T-helper 1 cell (primary cell): ENCODE measurements at places on chromosomes 13 and 19.

GRCh38 chr13:30810261-30810701 lies 74.9 kb downstream of the ALOX5AP start:
- no peak for DNase-seq

- no peak for DNase-seq
Measured at GRCh38 chr13:44249431-44249836, 124.2 kb upstream of the SERP2 start.

- DNase-seq: no peak
Measured at GRCh38 chr13:43021926-43022670, 1.3 kb upstream of the DNAJC15 start.

- DNase-seq: no peak
Measured at GRCh38 chr19:10005632-10006334, 4.5 kb downstream of the COL5A3 start.

DNA sequence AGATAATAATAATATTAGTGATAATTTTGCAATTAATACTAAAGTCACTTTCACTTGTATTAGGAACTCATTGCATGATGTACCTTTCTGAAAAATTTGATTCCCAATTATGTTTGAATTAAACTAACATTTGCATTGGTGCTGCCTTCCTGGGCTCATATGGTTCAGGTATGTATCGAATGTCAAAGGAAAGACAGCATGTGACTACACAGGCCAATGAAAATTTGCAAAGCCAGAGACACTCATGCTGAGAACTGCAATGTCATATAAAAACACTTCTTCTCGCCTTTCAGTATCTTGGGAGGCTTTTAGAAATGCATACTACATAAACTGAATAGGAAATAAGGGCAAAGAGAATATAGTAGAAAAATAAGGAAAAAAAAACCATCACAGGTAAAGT lies 44.3 kb downstream of the RAP2A start:
- DNase-seq: no peak

DNA sequence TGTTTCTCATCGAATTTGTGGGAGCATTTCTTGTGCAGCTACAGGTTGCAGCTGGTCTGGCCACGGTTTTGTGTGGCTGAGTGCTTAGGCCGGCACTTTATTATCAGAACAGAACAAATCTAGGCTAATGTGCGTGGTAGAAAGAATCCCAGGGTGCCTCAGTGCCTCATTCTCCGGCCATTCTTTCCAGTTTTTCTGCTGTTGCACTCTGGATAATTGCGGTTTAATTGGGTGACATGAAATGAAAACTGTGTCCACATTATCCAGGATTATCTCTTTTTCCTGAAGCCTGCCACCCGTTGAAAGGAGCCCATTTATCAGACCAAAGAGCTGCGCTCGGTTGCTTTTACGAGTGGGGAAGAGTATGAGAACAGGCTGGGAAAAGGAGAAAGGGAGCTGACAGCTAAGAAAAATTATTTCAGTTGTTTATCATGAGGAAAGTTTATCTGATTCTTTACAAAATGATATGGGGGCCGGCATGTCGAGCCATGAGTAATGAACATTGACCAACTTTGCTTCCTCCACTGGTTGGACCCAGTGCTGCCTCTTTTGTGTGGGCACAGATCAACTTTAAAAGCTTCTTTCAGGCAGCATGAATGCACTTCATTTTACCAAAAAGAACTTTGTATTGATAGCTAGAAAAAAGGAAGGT lies 117.0 kb upstream of the SOX21 start:
- no peak for DNase-seq

DNA sequence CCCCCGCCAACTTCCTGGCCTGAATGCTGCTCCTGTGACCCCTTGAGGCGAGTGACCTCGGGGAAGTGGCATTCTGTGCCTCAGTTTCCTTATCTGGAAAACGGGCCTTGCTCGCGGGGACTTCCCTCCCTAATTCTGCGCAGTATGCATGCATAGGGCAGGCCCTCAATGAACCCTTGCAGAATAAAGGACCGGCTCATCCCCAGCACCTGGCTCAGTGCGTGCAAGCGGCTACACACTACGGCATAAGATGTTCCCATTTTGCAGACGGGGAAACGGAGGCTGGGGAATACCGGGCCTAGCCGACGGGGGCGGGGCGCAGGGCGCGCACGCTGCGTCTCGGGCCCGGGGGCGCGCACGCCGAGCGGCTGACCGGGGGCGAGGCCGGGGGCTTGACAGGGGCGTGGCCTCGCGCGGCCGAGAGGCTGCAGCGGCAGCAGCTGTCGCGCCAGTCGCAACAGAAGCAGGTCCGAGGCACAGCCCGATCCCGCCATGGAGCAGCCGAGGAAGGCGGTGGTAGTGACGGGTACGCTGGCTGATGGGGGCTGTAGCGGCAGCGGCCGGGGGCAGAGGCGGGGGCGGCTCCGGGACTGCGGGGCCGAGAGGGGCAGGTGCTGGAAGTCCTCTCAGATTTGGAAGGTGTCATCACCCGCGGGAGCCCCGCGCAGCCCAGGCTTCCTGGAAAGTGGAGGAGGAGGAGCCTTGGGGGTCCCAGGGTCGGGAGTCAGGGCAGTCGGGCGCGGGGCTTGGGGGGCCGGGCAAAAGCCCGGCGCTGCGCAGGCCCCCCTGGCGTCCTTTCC lies at the start of gene PGPEP1:
TSS of gene PGPEP1 (plus strand) at position 409 of the 800 bp plus-strand sequence. CDS start at position 493, 84 bp downstream.
- DNase-seq: peak; percentile 32

DNA sequence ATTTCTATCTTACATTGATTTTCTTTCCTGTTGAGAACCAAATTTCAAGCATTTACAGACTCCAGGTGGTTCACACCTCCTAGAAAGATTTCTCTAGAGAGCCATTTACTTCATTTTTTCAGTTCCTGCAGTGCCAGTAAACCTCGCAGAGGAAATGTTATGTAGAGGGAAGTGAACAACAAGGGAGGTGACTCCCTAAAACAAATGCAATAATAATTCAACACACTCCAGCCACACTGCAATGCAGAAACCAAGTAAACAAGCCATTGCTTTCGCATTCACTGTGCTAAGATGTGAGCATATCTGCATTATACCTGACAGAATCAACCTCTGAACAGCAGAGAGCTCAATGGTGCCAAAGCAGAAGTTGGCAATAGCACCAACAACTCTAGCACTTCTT lies 215.1 kb downstream of the RBM26 start:
- DNase-seq: no peak

- DNase-seq: no peak
Measured at GRCh38 chr13:100535426-100536135, 53.0 kb downstream of the GGACT start.

DNA sequence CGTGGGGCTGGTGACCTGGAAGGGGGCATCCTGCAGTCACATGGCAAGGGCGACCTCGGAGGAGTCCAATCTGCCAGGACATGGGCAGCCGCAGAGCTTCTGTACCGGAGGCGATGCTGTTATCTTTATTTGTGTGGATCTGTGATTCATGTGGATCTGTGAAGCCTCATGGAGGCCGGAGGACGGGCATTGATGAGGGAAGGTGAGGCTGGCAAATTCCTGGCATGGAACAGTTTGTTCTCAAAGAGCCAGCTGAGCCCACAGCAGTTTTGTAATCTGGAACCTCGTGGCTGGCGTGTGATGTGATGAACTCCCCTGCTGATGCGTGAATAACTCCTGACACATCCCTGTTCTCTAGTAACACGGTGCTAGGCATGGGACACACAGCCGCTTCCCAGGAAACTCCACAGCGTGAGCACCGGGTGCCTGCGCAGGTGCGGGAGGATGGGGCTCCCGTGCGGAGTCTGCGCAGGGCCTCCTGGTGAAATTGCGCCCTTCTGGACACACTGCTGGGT lies 40.4 kb downstream of the ATP11A start:
- no peak for DNase-seq

- DNase-seq: no peak
Measured at GRCh38 chr13:41955605-41956004, 5.3 kb downstream of the VWA8 start.

DNA sequence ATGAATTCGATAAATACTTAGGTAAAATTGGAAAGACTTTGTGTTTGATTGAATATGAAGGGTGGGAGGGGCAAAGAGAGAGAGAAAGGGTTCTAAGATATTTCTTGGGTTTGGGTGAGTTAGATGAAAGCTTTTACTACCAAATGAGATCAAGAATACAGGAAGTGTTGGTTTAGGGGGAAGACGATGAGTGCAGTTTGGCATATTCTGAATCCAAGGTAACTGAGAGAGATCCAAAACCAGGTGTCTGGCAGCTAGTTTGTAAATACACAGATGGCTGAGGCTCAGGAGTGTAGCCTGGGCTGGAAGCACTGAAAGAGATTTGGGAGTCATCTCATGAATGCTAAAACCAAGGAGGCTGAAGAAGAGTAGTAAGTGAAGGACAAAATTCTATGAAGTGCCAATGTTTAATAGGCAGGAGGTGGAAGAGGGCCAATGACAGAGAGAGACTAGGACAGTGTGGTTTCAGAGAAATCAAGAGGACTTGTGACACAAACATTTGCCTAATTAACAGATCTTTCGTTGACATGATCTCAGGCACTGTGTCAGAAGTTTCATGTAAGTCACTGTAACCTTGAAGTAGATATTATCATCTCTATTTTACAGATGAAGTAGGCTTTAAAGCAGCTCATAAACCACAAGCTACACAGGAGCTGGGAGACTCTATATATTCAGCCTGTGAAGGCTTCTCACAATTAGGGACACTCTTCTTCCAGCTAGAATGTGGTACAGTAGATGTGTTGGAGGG lies 70.2 kb upstream of the ZDHHC20 start:
- DNase-seq: no peak

GRCh38 chr13:93079294-93079693 lies 147.3 kb upstream of the GPC6 start:
- no peak for DNase-seq

DNA sequence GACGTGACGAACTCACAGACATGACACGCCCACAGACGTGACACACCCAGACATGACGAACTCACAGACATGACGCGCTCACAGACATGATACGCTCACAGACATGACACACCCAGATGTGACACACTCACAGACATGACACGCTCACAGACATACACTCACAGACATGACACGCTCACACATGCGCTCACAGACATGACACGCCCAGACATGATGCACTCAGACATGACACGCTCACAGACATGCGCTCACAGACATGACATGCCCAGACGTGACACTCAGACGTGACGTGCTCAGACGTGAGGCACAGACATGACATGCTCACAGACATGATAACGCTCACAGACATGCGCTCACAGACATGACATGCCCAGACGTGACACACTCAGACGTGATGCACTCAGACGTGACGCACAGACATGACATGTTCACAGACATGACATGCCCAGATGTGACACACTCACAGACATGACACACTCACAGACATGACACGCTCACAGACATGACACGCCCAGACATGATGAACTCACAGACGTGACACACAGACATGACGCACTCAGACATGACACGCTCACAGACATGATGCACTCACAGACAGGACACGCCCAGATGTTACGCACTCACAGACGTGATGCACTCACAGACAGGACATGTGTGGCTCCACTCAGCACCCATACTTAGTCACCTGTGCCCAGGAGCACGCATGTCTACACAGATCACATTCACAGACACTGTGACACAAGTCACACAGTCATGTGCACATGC lies 8.1 kb downstream of the ERFL start:
- no peak for DNase-seq

DNA sequence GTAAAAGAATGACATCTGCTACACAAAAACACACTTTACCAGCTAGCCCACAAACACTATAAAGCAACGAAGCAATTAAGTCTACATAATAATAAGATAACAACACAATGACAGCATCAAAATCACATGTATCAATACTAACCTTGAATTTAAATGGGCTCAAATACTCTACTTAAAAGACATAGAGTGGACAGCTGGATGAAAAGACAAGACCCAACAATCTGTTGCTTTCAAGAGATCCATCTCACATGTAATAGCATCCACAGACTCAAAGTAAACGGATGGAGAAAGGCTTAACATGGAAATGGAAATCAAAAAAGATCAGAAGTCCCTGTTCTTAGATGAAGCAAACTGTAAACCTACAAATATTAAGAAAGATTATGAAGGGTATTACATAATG lies 2175.9 kb downstream of the PCDH9 start:
- no peak for DNase-seq

GRCh38 chr19:3608750-3609322 lies 2.2 kb upstream of the TBXA2R start:
- DNase-seq: no peak

DNA sequence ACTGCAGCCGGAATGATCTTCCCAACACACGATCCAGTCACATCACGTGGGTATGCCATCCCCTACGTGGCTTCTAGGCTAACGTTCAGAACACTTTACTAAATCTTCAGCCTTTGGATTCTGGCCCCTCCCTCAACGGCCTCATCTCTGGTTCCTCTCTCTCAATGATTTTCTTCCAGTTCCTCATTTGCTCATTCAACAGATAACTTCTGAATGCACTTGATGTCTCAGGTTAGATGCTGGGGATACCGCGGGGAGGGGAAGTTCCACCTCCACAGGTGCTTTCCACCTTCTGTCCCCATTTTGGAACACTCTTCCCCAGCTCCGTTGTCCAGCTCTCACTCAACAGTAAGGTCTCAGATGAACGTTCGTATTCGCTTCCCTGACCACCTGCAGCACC lies 66.1 kb downstream of the ATP7B start:
- DNase-seq: no peak
